H4 (cell line): ENCODE measurements at places on chromosomes 6 and 20. TPM values are rescaled to one million over a fixed set of nuclear protein-coding genes. Genes with fewer than 3 reads are reported as not detected.
A peak's percentile ranks its signal among the peaks of the same experiment; 100 is the strongest.

ZNF76 gene
- 6.7 and 7.2 TPM in 2 replicates for total RNA-seq

DNA sequence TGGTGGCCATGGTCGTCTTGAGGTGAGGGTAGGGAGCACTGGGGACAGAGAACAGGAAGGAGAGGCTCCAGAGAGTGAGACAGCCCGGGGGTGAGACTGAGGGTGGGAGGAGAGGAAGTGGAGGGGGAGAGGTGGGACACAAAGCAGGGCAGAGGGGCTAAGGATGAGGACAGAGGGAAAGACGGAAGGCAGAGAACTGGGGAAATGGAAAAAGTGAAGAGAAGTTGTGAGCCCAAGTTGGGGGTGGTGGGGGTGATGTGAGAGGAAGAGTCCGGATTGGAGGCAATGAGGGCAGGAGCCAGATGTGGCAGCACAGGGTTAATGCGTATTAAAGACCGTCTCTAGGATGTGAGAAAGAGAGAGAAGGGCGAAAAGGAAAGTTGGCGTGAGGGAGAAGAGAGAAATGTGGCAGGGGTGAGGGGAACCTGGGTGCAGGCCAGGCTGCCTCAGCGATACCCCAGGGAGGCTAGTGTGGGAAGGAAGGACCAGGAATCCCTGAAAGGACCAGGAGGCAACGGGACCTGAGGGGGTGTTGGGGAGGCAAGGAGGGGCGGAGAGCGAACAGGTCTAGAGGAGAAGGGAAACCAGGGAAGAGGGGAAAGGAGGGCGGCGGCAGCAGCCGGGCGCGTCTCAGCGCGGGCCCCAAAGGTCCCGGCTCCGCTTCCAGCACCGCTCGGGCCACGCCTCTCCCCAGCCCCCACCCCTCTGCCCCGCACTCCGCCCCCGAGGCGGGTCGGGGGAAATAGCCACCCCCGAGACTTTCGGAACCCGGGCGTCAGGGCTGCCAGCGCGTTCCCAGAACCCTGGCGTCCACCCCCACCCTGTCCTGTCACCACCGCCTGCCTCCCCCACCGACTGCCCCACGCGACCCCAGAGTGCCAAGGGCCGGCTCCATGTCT lies at the start of gene PPP1R18:
Gene PPP1R18, minus strand, starts transcription at position 637 of the 899 bp plus-strand sequence. Its CDS starts 627 bp downstream, at position 10.
- peak; percentile 26 for DNase-seq

MCCD1 gene
- total RNA-seq = not detected in 2 replicates

- no peak for DNase-seq
Observed at GRCh38 chr6:1395941-1396908, 6.8 kb downstream of the FOXF2 start.

DNA sequence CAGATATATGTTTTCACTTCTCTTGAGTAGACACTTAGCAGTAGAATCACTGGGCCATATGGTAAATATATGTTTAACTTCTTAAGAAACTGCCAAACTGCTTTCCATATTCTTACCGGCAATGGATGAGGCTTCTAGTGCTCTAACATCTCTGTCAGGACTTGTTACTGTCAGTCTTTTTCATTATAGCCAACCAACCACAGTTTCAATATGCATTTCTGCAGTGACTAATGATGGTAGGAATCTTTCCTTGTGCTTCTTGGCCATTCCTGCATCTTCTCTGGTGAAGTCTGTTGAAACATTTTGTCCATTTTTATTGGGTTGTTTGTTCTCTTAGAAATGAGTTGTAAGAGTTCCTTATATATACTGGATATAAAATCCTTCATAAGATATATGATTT lies 66.0 kb upstream of the SYNDIG1 start:
- no peak for DNase-seq

ADGRG6 gene
- 0.49 and 0.68 TPM in 2 replicates for total RNA-seq
